ENCODE measurements at places on chromosomes 2 and 18. TPM values are rescaled to one million over a fixed set of nuclear protein-coding genes. Genes with fewer than 3 reads are reported as not detected.

LIMS3 gene
- not detected for total RNA-seq

TBR1 gene
- 4.3 TPM for total RNA-seq

IL1R2 gene
- 3.6 TPM for total RNA-seq

EPG5 gene
- 23.8 TPM for total RNA-seq

CHST9 gene
- 3.4 TPM for total RNA-seq

Data from umbilical cord (tissue), 2 donors.